ENCODE measurements at places on chromosomes 3 and 15.
A peak's percentile ranks its signal among the peaks of the same experiment; 100 is the strongest.

- DNase-seq: no peak
Observed at GRCh38 chr15:62962101-62962995, 80.2 kb upstream of the TPM1 start.

DNA sequence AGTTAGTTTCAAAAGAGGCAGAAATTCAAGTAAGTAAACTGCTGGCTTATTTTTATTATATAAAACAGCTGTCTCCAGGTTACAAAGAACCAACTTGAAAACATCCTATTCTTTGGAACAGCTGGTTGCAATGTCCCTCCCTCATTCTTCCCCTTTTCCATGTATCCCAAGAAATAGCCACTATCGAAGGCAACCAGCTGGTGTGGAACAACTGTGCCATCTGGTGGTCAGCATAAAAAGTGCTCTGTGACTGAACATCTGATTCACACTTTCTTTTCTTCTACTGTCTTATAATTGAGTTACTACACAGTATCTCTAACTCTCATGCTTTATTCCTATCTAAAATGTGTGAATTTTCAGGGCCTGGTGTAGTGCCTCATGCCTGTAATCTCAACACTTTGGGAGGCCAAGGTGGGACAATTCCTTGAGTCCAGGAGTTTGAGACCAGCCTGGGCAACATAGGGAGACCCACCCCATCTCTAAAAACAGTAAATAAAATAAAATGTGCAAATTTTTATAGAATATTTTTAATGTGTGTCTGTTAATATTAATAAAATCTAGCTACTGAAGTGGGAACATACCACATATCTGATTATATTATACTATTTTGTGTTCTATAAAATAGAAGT lies 9.6 kb downstream of the OSBPL11 start:
- peak; percentile 47 for DNase-seq

DNA sequence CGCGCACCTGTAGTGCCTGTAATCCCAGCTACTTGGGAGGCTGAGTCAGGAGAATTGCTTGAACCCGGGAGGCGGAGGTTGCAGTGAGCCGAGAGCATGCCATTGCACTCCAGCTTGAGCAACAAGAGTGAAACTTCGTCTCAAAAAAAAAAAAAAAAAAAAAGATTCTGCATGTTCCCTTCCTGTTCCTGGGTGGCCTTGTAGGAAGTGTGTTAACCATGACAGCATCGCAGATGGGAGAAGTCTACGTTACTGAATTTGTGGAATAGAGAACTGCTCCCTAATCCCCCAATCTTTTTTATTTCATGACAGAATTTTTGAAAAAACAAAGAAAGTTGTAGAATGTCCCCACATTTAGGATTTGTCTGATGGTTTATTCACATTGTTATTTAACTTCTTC lies 45.4 kb downstream of the FOXL2 start:
- DNase-seq: no peak

GRCh38 chr3:195715134-195715533 lies 5.6 kb upstream of the MUC20 start:
- no peak for DNase-seq
